ENCODE measurements at places on chromosomes 5 and 9. TPM values are rescaled to one million over a fixed set of nuclear protein-coding genes. Genes with fewer than 3 reads are reported as not detected.

- DNase-seq: no peak
Measured at GRCh38 chr9:83287021-83287420, 224.1 kb upstream of the RASEF start.

Gene IL13
- total RNA-seq: not detected

DNA sequence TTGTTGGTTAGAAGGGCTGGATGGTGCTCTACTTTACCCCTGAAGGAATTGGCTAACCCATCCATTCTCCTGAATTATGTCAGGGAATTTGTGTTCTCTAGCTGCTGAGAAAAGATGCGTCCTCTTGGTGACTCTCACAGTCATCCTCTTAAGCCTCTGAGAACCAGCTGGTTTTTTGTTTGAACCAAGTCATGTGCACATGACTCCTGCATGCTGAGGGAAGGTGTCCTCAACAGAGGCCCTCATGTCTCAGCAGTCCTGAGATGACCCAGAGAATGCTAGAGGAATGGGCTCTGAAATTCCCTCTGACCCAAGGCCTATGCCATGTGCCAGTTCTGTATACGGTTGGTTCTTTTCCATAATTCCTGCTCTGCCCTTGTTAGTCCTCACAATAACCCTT is 10.4 kb upstream of the C5orf63 start:
- DNase-seq: no peak

GRCh38 chr9:129720865-129721545 is 31.8 kb downstream of the PTGES start:
- DNase-seq: no peak

GRCh38 chr9:95505717-95506427 is 10.9 kb downstream of the PTCH1 start:
- DNase-seq: no peak

DNA sequence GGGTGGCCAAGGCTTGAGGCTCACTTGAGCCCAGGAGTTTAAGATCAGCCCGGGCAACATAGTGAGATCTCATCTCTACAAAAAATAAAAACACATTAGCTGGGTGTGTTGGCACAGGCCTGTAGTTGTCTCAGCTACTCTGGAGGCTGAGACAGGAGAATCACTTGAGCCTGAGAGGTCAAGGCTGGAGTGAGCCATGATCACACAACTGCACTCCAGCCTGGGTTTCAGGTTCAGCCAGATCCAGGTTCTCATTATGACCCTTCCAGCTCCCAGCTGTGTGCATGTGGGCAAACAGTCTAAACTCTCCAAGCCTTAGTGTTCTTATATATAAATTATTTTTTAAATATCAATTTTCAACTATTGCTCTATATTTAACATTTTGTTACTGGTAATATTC is 67.9 kb downstream of the ALDH7A1 start:
- no peak for DNase-seq
